Gastrocnemius medialis (tissue), 4 donors: ENCODE measurements at places on chromosomes 7 and 10.

- DNase-seq = no peak
These were observed 25.3 kb upstream of the GJD4 start for GRCh38 chr10:35579726-35580422.

DNA sequence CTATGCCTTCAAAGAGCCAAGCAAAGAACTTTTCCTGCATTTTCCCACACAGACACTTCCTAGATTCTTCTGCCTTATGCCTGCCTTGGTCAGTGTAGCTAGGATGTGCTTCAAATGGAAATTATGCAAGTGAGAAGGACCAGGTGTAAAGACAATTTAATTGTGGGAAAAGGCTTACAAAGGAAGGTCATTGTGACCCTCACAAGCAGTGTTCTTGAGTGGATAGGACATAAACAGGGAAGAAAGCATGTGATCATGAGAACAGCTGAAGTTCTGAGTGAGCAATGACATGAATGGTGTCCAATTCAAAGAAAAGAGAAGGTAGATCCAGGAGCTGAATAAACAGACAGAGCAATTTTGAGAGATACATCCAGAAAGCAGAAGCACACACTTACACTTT lies 1.3 kb upstream of the PIP start:
- DNase-seq = no peak

DNA sequence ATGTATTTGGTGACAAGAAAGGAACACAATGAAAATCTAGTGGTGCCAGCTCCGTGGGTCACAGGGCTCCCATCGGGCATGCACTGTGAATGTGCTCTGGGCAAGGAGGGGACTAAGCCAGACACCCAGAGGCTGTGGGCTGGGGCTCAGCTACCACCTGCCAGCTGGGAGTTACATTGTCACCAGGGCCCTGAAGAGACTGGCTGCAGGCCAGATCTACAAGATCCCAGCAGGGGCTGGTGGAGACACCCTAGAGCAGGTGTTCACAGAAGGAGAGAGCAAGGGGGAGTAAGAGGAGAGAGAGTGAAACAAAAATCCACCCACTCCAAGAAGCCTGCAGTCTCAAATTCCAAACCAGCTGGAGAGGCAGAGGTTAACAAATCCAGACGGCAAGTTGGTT lies 116.6 kb upstream of the ADCY1 start:
- no peak for DNase-seq

GRCh38 chr7:99910976-99911375 lies 8.4 kb downstream of the TRIM4 start:
- DNase-seq = no peak

- DNase-seq = peak; percentile 14
These were observed 14.7 kb downstream of the BTBD16 start for GRCh38 chr10:122285506-122286444.

DNA sequence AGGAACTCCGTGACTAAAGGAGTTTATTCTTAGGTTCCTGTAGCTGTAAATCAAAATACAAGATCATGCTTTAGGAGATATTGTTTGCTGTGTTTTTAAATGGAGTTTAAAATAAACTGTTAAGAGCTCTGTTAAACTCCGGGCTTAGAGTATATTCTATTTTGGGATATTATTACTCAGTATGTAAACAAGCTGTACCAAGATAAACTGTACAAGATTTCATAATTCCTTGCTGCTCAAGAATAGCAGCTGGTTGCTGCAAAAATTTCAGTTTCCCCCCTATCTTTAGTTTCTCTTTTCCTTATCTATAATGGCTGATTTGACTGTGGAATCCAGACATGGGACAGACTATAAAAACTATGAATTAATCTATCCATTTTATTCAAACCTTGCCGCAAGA lies 215.7 kb downstream of the HTR7 start:
- no peak for DNase-seq

GRCh38 chr10:47456794-47457527 lies 27.0 kb downstream of the ANXA8 start:
- no peak for DNase-seq

GRCh38 chr10:116044801-116045248 lies 228.2 kb downstream of the GFRA1 start:
- DNase-seq = peak; percentile 78

GRCh38 chr7:116211913-116212596 lies 1.7 kb downstream of the TES start:
- DNase-seq = no peak

DNA sequence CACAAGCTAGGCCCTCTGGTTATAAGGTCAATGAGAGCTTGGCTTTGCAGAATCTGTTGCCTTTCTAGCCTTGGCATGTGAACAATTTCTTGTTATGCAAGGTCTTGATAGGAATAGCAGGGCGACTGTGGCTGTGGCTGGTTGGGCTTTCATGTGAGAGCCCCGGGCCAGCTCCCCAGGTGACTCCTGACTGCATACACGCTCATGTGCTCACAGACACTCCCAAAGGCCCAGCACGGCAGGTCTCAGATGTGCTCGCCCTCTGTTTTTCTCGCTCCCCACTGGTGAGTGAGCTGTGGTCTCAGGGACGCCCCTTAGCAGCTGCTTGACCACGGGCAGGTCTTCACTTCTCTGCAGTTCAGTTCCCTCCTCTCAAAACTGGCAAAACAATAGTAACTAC lies 37.1 kb upstream of the ZNF32 start:
- DNase-seq = peak; percentile 33

GRCh38 chr10:114911052-114911711 lies 26.8 kb upstream of the TRUB1 start:
- no peak for DNase-seq

DNA sequence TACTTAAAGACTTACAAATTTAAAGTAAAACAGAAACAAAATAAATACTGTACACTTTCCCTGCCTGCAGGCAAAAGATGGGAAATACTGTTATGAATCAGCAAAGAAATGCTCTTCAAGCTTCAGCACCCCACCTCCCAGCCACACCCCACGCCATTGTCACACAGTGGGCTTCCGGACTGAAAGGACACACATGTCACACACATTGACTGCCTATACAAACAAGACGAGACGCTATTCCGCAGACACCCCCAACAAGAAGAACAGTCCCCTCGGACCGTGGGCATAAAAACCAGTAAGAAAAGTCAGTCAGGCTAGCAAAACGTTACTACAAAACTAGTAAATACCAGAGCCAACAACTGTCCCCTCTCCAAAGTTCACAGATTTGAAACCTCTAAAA lies 22.2 kb upstream of the PARP12 start:
- no peak for DNase-seq

GRCh38 chr7:44388089-44388970 lies 62.9 kb upstream of the CAMK2B start:
- no peak for DNase-seq

- DNase-seq = no peak
These were observed 95.2 kb upstream of the ZNF716 start for GRCh38 chr7:57354679-57355338.

- DNase-seq = peak; percentile 89
These were observed 5.0 kb upstream of the ANKRD61 start for GRCh38 chr7:6026011-6026819.

- DNase-seq = peak; percentile 87
These were observed 36.6 kb downstream of the POR start for GRCh38 chr7:75951506-75951905.

GRCh38 chr10:31272841-31273240 lies 46.2 kb upstream of the ZEB1 start:
- no peak for DNase-seq

- DNase-seq = no peak
These were observed 562.9 kb upstream of the TPK1 start for GRCh38 chr7:145398758-145399157.

DNA sequence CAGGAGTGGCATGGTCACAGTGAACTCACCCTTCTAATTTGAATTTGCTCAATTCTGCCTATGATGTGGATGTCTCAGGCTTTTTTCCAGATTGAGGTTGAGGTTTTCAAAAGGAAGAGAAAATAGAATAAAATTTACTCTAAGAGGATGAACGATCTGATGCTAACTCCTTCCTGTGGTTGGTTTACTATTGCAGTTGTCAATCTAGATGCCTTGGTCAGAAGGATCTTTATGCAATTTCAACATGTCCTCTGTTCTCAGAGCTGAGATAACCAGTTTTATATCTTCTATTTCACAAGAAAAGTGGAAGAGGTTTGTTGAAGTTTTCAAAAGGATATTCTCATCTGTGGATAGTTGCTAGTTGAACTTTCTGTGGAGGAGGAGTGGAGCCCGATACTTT lies 150.7 kb upstream of the WDR11 start:
- DNase-seq = no peak

DNA sequence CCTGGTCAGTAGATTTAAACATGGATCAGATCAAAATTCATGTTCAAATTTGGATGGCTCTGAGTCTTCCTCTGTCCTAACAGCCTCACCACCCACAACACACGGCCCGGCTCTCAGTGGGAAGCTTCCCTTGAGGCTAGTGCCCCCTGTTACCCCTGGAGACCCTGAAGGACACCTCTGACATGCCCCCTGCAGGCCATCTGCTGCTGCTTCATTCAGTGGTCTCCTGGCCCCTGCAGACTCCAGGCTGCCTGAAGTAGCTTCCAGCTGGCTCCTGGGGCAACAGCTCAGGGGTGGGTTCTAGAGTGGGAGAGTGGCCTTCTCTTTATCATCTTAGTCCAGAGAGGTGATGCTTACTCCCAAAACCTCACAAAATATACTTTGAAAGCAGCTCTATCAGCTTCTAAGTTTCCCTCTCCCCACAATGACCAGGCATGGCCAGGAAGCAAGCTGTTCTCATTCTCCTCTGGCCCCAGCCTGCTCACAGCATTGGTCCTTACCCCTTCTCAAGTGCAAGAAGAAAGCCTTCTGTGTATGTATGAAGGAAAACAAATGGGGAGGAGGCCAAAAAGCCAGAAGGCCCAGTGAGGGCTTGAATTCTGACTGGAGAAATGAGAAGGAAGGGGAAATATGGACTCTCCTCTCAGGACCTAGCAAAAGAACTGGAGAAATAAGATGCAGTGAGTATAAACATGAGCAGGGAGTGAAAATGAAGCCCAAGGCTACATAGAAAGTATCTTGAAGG lies 189.6 kb upstream of the INHBA start:
- no peak for DNase-seq

DNA sequence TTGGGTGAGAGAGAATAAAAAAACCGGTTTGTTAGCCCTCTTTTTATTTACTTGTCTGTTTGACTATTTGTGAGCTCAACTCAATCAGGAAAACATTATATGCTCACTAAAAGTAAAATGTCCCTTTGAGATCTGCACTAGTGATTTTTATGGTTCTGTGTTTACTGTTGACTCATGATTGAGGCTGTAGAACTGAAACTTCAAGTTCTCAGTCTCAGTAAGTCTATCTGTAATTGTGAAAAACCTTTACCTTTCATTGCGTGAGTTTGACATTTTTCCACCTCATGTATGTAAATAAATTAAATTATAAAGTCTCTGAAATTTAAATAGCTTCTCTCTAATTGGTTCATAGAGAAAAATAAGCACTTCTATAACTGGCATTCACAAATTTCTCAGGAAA lies 17.0 kb upstream of the CASD1 start:
- DNase-seq = no peak

- no peak for DNase-seq
These were observed 276.9 kb downstream of the BAMBI start for GRCh38 chr10:28954211-28954610.

- no peak for DNase-seq
These were observed 635 bp downstream of the ZNF12 start for GRCh38 chr7:6705959-6706665.

DNA sequence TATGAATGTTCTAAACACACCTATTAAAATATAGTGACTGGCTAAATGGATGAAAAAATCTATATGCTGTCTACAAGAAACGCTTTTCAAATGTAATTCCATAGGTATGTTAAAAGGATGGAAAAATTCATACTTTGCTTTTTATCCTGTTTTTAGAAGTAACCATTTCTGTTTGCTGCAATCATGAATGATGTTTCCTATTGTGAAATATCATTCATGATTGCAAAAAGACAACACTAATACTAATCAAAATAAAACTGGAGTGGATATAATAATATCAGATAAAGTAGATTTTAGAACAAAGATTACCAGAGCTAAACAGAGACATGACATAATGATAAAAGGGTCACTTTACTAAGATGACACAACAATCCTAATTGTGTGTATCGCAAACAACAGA lies 138.2 kb downstream of the FANK1 start:
- no peak for DNase-seq

- DNase-seq = peak; percentile 73
These were observed 34.3 kb downstream of the INPP5A start for GRCh38 chr10:132571650-132572544.

DNA sequence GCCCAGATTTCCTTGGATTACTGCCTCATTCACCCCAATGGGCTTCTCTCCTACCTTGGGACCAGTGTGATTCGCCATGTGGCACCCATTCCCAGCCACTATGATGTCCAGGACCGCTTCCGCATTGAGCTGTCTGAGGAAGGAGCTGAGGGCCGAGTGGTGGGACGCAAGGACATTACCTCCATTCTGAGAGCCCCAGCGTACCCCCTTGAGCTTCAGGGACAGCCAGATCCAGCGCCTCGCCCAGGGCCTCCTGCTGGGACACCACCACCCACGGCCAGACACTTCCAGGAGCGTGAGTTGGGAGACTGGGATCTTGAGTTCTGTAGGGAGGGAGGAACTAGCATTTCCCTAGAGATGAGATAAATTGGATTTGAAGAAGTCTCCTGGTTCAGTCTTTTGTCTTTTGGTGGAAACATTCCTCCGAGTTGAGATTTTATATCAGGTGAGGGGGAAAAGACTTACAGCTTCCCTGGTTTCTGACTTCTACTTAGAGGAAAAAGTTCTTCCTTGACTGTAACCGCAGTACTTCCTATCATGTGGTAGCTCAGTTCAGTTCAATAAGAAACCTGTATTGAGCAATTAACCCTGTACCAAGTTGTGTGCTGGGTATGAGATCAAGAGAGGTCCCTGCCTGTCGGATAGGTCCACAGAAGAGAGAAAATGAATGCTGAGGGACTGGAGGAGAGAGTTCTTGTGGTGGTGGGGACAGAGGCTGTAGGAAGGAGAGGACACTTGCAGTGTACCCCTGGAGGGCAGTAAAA lies 1.3 kb downstream of the MOSPD3 start:
- no peak for DNase-seq

DNA sequence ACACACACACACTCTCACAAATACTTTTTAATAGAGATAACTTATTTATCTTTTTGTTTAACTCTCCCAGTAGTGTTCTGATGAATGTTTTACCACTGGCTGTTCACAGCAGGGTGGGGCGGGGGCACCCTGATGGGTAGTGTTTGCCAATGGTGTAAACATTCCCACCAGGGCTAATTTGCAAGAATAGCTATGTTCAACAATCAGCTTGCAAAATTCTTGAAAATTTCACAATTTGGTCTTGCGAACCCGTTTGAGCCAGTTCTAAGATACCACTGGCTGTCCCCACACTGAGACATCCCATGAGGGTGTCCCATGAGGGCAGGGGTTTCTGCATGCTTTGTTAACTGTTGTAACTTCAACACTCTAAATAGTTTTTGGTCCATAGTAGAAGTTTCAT lies 348.5 kb downstream of the CXCL12 start:
- no peak for DNase-seq

- no peak for DNase-seq
These were observed 56.9 kb downstream of the PALD1 start for GRCh38 chr10:70535451-70535850.

- no peak for DNase-seq
These were observed 18.2 kb downstream of the SEC31B start for GRCh38 chr10:100501423-100501822.
